ENCODE measurements at places on chromosomes 11 and 22.

GRCh38 chr11:65532388-65533064, 7.6 kb downstream of the SCYL1 start:
- peaks cover 16% of the 10 kb centered on the region for H3K4me1 ChIP-seq
- no peak overlapping the region for H3K27ac ChIP-seq
- DNase-seq = no peak
- no peaks in the 10 kb centered on the region for H3K27me3 ChIP-seq
- peaks cover 98% of the 10 kb centered on the region for H3K36me3 ChIP-seq
- H3K4me3 ChIP-seq = no peak overlapping the region

- peaks cover 3% of the 10 kb centered on the region for H3K4me1 ChIP-seq
- DNase-seq = no peak
- H3K27me3 ChIP-seq = no peaks in the 10 kb centered on the region
- no peaks in the 10 kb centered on the region for H3K36me3 ChIP-seq
- no peak overlapping the region for H3K4me3 ChIP-seq
Measured at GRCh38 chr11:35255514-35255913, 116.5 kb downstream of the CD44 start.

DNA sequence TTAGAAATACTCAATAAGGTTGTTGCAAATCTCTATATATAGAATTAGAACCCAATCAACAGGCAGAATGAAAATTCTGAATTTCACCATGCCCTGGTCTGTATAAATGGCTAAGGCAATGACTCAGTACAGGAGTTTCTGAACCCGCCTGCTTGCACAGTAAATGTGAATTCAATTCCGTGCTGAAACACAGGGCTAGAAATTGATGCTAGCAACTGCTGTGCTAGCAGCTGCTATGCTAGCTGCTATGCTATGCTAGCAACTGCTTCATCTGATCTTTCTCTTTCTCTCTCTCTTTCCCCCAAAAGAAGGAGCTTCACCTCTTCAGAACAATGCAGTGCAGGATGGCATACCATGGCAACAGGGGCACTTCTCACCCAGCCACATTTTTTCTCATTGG, 9.7 kb upstream of the OR52J3 start:
- no peaks in the 10 kb centered on the region for H3K36me3 ChIP-seq
- DNase-seq = no peak
- H3K27ac ChIP-seq = no peak overlapping the region
- no peaks in the 10 kb centered on the region for H3K4me1 ChIP-seq
- no peak overlapping the region for H3K4me3 ChIP-seq
- H3K27me3 ChIP-seq = no peaks in the 10 kb centered on the region

- H3K4me3 ChIP-seq = no peak overlapping the region
- H3K36me3 ChIP-seq = no peaks in the 10 kb centered on the region
- peak; percentile 76 for DNase-seq
Measured at GRCh38 chr11:119196833-119197483, 9.2 kb upstream of the CBL start.

DNA sequence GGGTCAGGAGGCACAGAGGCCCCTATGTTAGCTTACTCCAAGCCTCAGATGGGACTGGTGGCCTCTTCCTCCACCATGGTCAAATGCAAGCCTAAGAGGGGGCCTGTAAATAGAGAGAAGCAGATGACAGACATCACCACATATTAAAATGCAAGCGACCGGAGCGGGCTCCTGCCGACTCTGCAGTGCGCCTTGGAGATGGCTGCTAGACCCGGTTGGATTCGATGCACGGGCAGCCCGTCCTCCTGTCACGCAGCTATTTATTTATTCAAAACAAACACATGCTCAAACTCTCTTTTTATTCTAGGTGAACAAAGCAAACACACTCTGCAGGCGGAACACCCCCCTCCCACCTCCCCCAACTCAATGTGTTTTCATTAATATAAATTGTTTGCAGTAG, 208.0 kb downstream of the DSCAML1 start:
- H3K27ac ChIP-seq = no peak overlapping the region
- no peak overlapping the region for H3K4me3 ChIP-seq
- H3K4me1 ChIP-seq = no peaks in the 10 kb centered on the region
- H3K27me3 ChIP-seq = peaks cover 6% of the 10 kb centered on the region
- DNase-seq = no peak
